ENCODE measurements at places on chromosomes 3 and 15.

DNA sequence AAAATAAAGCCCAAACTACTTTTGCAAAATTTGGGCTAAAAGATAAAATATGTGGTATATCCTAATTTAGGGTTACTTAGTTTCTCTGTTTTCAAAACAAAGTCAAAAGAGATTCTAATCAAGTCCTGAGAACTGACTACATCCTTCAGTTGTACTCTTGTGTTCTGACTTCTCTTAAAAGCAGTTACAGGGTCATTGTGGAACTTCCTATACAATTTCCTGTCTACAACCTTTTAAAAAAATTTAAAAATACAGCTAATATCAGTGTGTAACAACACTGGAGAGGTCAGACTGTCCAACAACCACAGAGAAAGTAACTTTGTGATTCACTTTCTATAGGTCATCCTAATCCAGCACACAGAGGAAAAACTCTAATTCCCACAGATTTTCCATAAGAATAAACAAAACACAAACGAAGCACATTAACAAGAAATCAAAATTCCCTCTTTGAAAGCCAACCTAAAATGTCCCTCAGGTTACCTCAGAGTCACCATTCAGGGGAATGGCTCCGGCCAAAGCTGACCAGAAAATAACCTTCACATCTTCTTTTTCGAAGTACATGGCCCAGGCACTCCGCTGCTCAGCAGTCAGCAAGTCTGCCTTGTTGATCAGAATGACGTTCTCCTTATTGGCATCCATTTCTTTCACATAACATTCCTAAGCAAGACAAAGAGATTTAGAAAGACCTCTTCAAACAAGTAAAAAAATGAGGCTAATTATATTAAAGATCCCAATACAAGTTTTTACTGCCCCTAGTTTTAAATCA, 13.3 kb downstream of the LSG1 start:
- no peak for DNase-seq

DNA sequence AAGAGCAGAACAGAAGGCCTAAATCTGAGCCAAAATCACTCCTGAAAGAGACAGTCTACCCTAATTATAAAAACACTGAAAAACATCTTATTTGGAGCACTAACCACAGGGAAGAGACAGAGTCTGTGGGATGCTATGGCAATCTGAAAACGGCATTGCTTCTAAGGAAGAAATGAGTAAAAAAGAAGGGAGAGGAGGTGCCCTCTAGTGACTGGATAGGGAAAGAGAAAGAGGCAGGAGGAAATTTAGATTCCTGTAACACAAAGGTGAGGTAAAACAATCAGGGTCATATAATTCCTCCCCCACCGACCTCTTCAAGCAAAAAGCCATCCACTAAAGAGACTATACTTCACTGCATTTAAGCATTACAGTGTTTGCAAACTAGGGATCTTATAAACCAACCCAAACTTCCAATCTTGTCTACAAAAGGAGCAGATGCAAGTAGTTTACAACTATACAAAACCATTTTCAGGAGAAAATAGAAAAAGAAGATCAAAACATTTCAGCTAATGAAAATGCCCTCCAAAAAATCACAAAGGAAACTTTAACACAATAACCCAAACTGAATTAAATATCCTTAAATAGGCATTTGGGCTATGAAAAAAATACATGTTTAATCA, 32.6 kb downstream of the HACD2 start:
- DNase-seq = no peak

DNA sequence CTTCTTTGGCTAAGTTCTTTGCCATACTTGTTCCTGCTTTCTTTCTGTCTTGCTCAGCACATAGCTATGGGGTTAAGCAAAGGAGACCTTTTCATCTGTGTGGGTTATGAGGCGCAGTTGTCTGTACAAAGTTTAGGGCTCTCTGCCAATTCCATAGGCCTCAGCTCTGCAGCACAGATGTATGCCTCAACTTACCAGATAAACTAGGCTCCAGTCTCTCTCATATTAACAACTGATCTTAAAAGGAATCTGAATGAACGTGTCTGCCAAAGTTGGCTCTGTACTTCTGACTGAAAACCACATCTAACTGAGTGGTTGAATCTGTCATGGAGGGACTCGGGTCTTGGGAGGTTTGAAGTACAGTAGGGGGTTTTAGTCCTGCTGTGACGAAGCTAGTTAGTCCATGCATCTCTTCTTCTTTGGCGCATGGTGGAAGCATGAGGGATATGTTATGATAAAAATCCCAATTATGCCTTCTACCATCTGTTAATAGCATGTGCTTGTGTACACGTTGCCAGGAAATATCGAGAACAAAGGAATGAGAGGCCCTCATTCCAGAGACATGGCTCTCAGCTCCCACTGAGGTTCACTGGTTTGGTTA, 114.6 kb upstream of the TSC22D2 start:
- DNase-seq = no peak

DNA sequence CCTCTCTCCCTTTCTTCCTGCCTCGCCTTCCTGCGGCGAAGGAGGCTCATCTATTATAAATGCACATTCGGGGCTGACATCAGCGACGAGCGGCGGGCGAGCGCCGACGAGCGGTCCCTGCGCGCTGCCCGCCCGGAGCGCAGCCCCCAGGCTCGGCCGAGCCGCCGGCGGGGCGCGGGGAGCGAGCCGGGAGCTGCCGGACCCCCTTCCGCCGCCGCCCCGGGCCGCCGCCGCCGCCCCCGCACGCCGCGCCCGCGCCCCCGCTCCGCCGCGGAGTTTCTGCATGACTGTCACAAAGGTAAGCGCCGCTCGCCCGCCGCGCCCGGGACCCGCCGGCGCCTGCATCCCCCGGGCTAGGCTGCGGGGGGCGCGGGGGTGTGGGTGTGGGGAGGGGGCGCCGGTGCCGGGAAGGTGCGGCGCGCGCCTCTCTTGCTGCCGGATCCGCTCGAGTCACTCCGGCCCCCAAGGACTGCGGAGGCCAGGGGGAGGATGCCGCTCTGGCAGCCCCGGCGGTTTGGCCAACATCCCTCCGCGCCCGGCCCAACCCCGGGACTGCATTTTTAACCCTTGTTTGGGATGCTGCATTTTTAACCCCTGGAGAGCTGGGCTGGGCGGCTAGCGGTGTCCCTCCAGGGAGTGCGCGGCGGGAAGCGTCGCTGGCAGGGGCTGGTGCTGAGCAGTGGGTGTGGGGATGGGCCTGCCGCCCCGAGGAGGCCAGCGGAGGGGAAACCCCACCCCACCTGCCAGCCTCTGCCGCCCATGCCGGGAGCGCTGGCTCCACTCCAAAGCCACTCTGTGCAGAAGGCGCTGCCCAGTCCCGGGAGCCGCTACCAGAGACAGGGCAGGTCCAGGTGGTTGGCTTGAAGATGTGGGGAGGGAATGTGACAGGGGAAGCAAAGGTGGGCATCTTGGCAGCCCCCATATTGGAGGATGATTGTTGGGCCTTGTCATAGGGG, at the start of gene CORO2B:
TSS of gene CORO2B (plus strand) at position 14 of the 956 bp plus-strand sequence. CDS start at position 284, 270 bp downstream.
- DNase-seq = no peak

- no peak for DNase-seq
Measured at GRCh38 chr3:141076036-141076773, 25.1 kb downstream of the SPSB4 start.

- no peak for DNase-seq
Measured at GRCh38 chr15:101152914-101153313, 98.9 kb downstream of the CHSY1 start.

GRCh38 chr3:119901148-119901547, 119.2 kb downstream of the NR1I2 start:
- no peak for DNase-seq

DNA sequence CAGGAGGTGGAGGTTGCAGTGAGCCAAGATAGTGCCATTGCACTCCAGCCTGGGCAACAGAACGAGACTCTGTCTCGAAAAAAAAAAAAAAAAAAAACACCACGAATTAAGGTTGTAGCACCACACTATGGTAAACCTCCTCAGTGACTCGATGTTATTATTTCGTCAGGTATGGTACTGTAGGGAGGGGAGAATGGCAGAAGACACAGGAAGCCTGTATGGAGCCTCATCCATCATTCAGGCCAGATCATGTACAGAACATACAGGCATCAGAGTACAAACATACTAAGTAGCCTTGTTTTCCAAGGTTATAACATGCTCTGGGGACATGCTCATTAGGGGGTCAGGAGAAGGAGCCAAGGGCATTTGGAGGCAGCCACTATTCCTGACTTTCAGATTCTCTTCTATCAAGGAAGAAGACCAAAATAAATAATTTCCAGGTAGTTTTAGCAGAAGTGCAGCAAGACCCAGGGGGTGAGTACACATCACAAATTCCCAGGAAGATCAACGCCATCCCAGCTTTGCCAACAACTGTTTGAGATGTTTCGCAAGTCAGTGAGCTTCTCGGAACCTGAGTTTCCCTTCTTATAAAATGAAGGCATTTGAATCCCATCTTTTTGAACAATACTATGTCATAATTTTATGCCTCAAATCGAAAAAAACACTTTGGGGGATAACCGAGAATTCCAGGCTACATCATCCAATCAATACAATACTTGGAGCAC, 79.8 kb downstream of the FOXP1 start:
- DNase-seq = no peak

DNA sequence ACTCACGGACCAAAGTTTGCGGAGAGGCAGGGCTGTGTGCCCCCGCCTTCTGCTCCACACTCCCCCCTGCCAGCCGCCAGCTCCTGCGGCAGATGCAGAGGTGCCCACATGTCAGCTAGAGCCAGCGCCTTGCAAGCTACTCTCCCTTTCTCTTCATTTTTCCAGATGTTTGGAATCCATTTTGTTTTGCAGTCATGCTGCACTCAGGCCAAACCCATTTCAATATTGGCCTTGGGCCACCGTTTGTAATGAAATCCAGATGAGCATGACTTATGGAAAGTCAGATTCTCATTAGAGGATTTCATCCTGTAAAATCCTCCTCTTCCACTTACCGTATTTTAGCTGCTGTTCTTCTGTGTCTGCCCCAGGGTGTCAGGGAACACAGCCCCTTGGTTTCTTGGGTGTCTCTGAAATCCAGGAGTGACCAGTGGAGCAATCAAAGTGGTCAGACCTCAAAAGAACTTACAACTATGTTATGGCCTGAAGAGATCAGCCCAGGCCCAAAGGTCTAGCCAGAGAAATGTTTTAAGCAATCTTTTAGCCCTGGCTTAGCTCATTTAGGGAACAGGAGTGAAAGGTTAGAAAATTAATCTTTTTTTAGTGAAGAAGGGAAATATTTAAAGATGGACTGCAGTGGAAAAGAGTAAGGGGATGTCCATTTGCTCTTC, 65.8 kb downstream of the AAGAB start:
- DNase-seq = no peak

DNA sequence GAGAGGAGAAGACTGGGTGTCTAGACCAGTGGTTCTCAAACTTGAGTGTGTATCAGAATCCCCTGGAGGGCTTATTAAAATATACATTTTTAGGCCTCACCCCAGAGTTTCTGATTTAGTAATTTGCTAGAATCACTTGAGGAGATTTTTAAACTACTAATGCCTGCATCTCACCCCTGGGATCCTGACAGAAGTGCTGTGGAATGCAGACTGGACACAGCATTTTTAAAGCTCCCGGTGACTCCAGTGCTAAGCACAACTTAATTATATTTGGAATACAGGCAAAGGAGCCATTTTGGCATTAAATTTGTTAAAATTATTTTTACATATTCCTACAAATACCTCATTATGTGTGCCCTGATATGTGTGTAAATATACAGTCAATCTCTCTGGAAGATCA, 26.7 kb upstream of the COL6A6 start:
- no peak for DNase-seq

- no peak for DNase-seq
Measured at GRCh38 chr15:42354824-42355223, 4.5 kb upstream of the CAPN3 start.

DNA sequence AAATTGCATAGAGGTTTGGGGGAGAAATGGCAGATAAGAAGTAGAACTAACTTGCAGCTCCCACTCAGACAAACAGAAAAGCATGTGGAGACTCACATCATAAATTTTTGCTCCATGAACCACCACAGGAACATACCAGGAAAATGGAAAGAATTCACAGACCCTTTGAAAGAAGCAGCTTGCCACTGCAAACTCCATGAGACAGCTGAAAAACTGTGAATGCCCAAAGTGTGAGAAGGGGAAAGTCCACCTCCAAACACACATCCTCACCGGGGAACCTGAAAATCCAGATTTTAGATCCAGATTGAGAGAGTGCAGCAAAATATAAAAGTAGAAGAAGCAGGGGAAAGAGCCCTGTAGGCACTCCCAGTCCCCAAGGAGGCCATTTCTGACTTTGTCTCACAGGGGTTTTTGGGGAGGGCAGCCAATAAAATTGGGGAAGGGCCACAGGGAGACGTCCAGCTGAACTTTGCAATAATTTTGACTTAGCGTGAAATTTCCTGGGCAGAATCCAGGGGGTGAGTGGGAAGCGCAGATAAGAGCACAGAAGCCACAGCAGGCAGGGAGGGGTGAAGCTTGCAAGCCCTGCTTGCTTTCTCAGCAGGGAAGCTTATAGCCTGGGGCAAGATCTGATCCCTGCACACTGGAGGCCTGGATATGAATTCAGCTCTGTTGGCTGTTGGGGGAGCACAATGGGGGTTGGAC, 183.4 kb upstream of the UBE2E2 start:
- no peak for DNase-seq

DNA sequence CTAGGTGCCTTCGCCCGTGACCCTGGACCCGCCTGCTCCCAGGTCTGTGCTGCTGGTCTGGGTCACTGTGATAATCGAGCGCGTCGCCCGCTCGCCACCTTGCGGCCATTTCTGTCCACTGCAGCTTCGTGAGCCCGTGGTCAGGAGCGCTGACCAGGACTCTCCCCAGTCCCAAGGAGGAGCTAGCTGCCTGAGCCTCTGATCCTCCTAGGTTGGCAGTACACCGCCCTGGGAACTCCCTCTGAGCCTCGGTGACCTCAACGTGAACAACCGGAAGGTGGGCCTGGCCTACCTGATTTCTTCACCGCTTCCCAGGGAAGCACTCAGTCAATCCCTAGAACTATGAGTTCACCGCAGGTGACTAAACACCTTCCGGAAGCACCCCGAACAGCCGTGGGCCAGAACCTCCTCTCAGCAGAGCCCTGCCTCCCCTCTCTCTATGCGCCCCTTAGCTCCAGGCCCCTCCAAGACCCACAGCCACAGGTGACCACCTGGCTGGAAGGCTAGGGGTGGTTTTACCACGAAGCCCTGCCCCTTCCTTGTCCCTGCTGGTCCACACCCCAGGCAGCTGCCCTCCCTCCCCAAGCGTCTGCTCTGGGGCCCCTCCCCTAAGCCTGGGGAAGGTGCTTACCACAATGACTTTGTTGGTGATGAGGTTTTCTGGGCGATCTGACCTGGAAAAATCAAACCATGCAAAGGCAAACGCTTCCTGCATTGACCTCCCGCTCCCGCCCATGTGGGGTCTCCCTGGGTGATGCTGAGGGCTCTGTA, 9.7 kb downstream of the PLA2G4D start:
- peak; percentile 24 for DNase-seq

GRCh38 chr15:90040618-90041017, 39.5 kb downstream of the ZNF710 start:
- no peak for DNase-seq

GRCh38 chr3:46538803-46539442, 27.2 kb downstream of the LRRC2 start:
- DNase-seq = peak; percentile 75

GRCh38 chr15:99315636-99316035, 64.4 kb downstream of the LRRC28 start:
- no peak for DNase-seq

- DNase-seq = no peak
Measured at GRCh38 chr3:15633766-15634598, 32.4 kb downstream of the BTD start.
